Occipital lobe (tissue), 3 donors: ENCODE measurements at places on chromosomes 4 and X. TPM values are rescaled to one million over a fixed set of nuclear protein-coding genes. Genes with fewer than 3 reads are reported as not detected.

DNA sequence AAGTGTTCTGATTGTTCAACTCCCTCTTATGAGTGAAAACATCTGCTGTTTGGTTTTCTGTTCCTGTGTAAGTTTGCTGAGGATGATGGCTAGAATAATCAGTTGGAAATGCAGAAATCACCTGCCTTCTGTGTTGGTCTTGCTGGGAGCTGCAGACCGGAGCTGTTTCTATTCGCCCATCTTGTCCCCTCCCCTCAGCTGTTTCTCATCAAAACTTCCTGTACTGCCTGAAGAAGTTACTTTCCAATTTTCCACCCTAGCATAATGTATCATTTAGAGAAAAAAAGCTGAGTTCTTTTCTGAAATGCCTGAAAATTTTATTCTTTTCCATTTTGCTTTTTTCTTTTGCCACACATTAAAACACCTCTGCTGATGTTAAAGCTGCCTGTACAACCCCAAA lies 167.6 kb downstream of the TEX13A start:
- no peak for DNase-seq

DNA sequence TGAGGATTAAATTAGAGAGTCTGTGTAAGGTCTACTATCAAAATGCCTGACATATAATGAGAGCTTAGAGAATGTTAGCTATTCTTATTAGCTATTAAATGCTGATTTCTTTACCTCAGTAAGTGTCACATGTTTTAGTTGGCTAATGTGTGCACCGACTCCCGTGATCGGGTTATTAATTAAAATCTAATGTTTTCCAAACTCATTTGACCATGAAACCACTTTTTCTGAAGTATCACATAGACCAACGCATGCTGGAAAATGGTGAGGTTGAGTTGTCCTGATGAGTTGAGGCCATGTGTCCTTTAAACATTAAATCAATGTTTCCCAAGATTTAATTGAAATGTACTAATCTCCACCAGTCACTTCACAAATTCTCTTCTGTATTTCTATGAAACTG lies 84.8 kb upstream of the C1QTNF7 start:
- DNase-seq = no peak

GRCh38 chr4:55503169-55503568 lies 43.5 kb downstream of the CLOCK start:
- DNase-seq = no peak

DNA sequence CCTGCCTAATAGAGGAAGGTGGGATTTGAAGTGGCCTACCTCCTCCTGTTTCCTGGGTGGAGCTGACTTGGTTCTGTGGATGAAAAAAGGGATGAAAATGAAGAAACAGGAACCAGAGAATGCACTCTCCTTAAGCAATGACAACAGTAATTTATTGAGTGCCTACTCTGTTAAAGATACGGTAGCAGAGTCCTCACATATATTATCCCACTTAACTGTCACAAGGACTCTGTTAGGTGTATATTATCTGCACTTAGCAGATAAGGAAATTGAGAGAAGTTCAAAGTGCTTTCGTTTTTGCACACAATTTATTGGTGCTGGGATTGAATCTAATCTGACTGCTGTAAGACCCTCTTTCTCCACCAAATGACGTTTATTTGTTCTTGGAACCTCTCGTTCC lies 301.2 kb downstream of the PACRGL start:
- no peak for DNase-seq

The PIM2 gene
- total RNA-seq = 10.6 TPM

The UGT2B7 gene
- not detected for total RNA-seq

The MAGEC2 gene
- not detected for total RNA-seq
